HFFc6 (cell line): ENCODE measurements at places on chromosomes 3 and 15. TPM values are rescaled to one million over a fixed set of nuclear protein-coding genes. Genes with fewer than 3 reads are reported as not detected.

DNA sequence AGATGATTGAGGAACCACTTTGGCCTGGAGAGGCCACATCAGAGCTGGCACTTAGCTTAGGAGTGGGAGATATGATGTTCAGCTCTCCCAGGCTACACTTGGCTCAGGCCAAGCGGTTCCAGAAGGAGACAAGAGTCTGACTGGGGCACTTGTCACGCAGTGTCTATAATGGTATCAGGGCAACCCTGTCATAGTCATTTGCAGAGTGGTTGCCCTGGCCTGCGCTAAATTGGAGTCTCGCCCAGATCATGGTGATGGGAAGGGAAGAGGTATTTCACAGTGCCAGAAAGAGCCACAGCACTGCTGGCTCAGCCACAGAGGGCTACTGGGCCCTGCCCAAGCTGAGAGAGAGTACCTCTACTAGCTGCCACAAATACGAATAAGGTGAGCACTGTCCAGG, 186.9 kb upstream of the CRBN start:
- H3K36me3 ChIP-seq: no peaks in the 10 kb centered on the region
- no peak for DNase-seq
- H3K27ac ChIP-seq: no peak overlapping the region
- H3K27me3 ChIP-seq: no peaks in the 10 kb centered on the region

DNA sequence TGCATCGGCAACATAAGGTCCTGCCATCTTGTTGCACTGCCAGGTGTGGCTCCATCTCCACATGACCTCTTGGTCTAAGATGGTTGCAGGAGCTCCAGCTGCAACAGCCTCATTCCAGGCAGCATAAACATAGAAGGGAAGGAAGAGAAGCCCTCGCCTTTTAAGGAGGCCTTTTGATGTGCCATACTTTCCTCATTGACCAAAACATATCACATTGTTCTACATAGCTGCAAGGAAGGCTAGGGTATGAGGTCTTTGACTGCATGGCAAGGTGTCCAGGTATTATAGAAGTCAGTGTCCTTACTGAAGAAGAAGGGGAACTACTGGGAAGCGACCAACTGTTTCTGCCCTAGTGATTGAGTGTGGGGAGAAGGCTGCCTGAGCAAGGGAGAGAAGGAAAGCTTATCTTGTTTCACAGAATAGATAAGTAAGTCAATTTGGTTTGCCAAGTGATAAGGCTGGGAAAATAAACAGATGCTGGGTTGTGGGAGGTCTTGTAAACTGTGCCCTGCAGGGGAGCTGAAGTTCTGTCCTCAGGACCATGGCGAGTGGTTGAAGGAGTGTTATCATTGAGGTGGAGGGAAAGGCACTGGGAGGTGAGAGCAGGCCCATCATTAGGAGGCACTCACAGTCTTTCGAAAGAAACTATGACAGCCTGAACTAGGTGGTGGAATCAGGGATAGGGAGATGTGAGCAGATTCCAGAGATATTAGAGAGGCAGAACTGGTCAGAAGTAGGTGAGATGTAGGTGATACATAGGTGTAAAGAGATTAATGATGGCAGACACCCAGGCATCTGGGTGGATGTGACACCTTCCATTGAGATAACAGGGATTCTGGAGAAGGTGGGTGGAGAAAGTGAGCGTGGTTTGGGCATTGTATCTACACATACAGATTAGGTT, 93.8 kb upstream of the IGF1R start:
- peaks cover 17% of the 10 kb centered on the region for H3K27me3 ChIP-seq
- no peak overlapping the region for H3K4me3 ChIP-seq
- H3K4me1 ChIP-seq: no peaks in the 10 kb centered on the region
- H3K27ac ChIP-seq: no peak overlapping the region
- no peak for DNase-seq

DNA sequence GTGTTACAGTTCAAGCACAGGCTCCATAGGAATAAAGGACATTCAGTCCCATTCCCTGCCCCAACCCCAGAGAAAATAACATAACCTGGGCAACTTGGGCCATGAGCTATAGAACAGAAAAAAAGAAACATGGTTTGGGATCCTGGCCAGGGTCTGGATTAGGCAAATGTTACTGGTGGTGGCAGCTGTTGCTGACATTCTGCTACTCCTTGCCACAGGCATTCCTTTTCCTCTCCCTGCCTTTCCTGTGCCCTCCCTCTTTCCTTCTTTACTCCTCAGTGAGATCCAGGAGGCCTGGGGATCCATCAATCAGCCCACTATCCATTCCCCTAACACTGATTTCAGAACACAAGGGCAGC, 129.1 kb downstream of the NTRK3 start:
- no peaks in the 10 kb centered on the region; the same call in 1 of the 2 replicates for H3K27me3 ChIP-seq
- no peak overlapping the region for H3K4me3 ChIP-seq
- H3K36me3 ChIP-seq: no peaks in the 10 kb centered on the region

- no peak overlapping the region for H3K4me3 ChIP-seq
- H3K27ac ChIP-seq: no peak overlapping the region
- H3K36me3 ChIP-seq: peaks cover 52% of the 10 kb centered on the region
- no peaks in the 10 kb centered on the region for H3K27me3 ChIP-seq
Measured at GRCh38 chr15:52658955-52659354, 20.2 kb downstream of the ATOSA start.

- H3K36me3 ChIP-seq: peaks cover 5% of the 10 kb centered on the region
- DNase-seq: no peak
- H3K27ac ChIP-seq: no peak overlapping the region
- no peaks in the 10 kb centered on the region for H3K4me1 ChIP-seq
- H3K27me3 ChIP-seq: peaks cover 4% of the 10 kb centered on the region
- H3K4me3 ChIP-seq: no peak overlapping the region
Measured at GRCh38 chr3:11059799-11060115, 67.2 kb downstream of the SLC6A1 start.

EPB42 gene
- total RNA-seq: not detected in 3 replicates

CCDC54 gene
- total RNA-seq: not detected in 3 replicates
